CD4-positive, alpha-beta T cell treated with Interleukin-21 for 1 hour (primary cell): ENCODE measurements at places on chromosomes 2 and 18.

GRCh38 chr18:67043276-67043675 lies 439.4 kb upstream of the CDH19 start:
- no peak for DNase-seq

- DNase-seq, result peak; percentile 86
Measured at GRCh38 chr2:191115391-191115790, 35.4 kb downstream of the STAT4 start.

GRCh38 chr18:48962994-48963561 lies 12.3 kb upstream of the SMAD7 start:
- no peak for DNase-seq

- DNase-seq, result no peak
Measured at GRCh38 chr2:69099541-69099940, 86.6 kb downstream of the ANTXR1 start.

DNA sequence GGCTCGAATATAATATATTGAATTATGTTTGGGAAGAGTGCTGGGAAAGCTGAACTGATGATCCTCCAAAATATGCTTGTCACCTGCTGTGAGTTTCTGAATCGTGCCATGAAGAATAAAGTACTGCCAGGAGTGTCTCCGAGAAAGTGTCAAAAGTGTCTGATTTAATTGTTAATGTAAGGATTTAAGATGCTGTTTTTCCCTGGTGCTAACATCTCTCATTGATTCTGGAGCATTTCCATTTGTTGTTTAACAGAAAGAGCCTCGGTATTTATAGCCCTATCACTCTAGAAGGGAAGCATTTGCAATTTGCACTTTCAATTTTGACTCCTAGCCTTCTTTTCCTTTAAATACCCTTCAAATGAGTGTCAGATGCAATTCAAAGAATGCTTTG lies 342.2 kb downstream of the RND3 start:
- no peak for DNase-seq

DNA sequence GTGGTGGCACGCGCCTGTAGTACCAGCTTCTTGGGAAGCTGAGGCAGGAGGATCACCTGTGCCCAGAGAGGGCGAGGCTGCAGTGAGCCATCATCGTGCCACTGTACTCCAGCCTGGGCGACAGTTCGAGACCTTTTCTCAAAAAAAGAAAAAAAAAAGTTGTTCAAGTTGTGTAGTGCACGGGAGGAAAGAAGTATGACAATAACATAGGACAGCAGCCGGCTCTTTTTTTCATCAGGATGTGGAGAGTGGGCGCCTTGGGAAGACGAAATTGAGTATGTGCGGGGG lies 36.5 kb downstream of the PCBP1 start:
- DNase-seq, result no peak

DNA sequence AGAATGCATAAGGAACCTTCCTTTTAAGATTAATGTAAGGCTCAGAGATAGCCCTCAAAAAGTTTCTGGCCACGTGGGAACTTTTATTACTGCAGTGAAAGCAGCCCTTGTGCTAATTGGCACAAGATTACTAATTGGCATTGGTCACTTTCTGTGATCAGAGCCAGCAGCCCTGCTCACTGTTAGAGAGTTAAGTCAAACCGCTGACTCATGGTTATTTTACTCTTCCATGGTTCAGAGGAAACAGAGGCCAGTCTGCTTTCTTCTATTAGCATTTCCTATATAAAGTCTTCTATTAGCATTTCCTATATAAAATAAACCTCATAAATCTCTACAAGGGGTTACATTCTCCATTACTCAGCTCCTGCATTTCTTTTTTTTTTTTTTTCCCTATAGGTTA lies 1.5 kb upstream of the SLC35G4 start:
- DNase-seq, result no peak

- DNase-seq, result no peak
Measured at GRCh38 chr2:204124140-204124750, 187.7 kb downstream of the ICOS start.

DNA sequence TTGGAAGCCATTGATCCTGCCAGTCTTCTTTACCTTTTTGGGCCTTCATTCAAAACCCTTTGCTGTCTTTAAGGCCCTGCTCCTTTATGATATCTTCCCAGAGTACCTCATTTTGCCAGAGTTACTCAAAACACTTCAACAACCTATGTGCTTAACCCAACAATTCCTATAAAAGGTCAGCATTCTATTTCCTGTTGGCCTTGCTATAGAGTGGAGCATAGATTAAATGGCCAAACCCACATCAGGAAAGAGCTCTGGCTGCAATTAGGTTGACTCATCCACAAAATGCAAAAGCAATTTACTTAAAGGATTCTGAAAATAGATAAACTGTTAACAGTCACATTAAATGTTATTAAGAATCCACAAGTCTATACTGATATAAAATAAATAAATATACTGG lies 21.2 kb downstream of the MRPL33 start:
- DNase-seq, result no peak

DNA sequence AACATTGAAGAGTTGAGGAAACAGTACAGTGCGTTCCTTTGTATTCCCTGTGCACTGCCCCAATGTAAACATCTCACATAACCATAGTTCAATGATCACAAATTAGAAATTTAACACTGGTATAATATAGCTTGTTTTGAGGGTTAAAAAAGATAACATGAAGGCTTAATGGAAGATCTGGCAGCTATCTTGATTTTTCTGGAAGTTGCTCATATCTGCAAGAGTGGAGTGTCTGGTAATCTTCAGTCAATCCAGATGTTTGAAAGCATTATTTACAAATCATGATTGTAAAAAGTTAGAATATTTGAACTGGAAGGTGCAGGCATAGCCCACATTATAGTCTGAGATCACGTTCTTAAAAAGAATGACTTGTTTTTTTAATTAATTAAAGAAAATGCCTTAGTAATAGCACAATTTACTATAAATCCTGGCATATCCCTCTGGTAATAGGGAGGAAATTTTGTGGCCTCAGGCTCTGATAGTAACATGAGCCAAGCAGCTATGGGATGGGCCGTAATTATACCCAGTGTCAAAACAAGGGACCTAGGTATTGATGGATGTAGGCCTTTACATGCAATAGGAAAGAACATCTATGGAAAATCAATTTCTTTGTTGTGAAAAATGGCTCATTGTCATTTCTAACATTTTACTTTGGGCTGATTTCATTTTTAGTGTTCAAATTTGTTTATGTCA lies 418.0 kb downstream of the THSD7B start:
- DNase-seq, result no peak

GRCh38 chr18:48371854-48372602 lies 37.2 kb downstream of the ZBTB7C start:
- DNase-seq, result no peak

GRCh38 chr2:236998758-236999157 lies 86.9 kb upstream of the COPS8 start:
- DNase-seq, result no peak

DNA sequence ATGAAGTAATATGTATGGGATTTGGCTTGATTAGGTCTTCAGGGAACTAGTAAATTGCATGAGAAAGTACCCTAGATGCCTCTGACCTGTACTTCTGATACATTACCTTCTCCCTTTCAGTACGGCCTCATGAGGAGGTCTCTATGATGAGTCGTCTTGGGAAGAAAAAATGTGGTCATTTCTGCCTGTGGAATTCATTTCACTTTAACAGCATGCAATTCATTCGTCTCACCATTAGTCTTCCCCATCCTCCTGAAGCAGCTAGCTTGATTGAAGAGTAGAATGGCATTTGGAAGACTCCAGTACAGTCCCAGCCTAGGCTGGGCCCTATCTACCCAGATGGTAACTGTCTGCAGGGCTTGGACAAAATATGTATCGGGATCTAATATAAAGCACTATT lies 52.2 kb downstream of the TMX3 start:
- no peak for DNase-seq

DNA sequence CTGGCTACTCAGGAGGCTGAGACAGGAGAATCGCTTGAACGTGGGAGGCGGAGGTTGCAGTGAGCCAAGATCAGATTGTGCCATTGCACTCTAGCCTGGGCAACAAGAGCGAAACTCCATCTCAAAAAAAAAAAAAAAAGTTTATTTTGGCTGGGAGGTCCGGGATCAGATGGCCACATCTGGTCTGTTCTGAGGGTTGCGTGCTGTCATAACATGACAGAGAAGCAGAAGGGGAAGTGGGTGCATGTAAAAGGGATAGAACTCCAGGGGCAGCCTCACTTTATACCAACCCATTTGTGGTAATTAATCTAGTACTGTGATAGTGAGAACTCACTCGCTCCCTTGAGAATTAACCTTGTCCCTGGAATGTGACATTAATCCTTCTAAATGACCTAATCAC lies 101.2 kb downstream of the PTPN4 start:
- no peak for DNase-seq

- no peak for DNase-seq
Measured at GRCh38 chr2:16487686-16488085, 177.9 kb downstream of the CYRIA start.

DNA sequence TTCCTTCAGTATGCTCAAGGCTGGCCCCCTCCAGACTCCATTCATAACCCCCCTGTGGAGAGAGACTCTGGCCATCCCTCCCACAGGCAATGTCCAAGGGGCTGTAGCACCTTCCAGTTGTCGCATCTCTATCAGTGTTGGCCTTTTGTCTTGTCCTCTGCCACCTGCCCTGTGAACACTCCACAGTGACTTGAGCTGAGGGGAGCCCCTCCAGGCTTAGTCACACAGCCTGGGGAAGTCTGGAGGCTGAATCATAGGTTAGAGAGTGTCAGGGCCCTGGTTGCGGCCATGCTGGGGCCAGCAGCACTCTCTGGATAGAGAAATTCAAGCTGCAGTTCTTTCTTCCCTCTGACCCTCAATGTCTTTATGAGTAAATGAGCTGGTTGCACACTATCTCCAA lies 64.7 kb downstream of the GYPC start:
- DNase-seq, result no peak

GRCh38 chr2:215749092-215749957 lies 264.0 kb downstream of the MREG start:
- DNase-seq, result peak; percentile 6

DNA sequence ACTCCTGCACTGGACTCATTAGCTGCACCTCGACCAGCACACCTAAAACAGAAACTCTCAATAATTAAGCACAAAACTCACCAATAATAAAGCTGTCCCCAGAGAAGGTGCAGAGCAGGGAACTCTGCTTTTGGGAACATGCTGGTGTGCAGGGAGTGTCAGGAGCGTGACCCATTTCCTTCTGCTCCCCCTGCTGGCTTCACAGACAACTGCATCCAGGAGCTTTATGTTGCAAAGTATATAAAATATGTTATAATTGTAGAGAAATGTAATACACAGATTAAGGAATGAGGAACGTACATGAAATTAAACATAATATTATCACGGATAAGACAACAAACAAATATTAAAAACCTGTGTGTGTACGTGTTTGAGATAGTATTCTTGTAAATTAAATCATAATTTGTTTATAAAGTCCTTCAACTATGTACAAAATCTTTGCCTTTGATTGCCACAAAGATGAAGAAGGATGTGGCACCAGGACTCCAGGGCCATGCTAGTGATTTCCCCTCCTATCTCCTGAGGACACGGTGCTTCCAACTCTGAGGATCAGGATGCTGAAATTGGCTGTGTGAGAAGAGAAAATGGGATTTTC lies 68.6 kb upstream of the MAL start:
- DNase-seq, result peak; percentile 33

- no peak for DNase-seq
Measured at GRCh38 chr2:7379799-7380198, 462.6 kb downstream of the RNF144A start.

GRCh38 chr2:191265311-191266170 lies 20.3 kb downstream of the MYO1B start:
- no peak for DNase-seq

DNA sequence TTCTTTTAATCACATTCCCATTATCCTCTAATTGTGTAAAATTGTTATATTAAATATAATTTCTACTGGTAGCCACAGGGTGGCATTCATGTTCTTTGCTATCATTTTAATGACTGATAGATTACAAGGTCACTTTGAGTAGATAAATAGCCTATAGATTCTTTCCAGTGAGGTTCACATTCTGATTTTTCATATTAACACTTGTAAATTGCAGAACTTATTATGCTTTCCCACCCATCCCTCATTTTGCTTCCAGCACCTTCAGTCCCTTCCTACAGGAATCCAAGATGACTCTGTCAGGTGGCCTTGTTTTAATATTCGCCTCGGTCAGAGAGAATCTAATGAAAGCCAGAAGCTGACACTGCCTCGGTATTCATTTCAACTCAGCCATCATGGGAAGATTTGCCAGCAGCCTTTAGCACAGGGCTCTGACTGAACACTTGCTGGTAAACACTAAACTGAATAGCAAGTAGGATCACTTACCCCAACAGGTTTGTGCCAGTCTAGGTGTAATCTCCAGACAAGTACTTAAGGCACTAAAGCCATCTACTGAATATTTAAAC lies 101.2 kb upstream of the FSHR start:
- DNase-seq, result no peak

- no peak for DNase-seq
Measured at GRCh38 chr2:151634736-151635467, 99.4 kb downstream of the NEB start.

DNA sequence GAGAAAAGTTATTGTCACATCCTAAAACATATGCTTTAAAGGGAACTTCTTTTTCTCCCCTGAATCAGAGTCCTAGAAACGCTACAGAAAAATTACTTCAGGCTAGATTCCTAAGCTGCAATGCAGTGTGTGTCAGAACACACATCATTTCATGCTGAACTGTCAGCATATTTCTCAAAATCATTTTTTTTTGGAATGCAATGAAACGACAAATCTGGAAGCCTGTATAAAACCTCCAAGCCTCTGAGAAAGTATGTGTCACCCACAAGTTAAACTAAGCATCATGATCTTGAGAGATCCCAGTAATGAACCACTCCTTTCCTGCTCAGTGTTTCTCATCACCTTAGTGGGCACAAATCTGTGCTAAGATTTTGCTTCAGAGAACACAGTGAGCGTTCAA lies 276.2 kb downstream of the ZNF521 start:
- no peak for DNase-seq

DNA sequence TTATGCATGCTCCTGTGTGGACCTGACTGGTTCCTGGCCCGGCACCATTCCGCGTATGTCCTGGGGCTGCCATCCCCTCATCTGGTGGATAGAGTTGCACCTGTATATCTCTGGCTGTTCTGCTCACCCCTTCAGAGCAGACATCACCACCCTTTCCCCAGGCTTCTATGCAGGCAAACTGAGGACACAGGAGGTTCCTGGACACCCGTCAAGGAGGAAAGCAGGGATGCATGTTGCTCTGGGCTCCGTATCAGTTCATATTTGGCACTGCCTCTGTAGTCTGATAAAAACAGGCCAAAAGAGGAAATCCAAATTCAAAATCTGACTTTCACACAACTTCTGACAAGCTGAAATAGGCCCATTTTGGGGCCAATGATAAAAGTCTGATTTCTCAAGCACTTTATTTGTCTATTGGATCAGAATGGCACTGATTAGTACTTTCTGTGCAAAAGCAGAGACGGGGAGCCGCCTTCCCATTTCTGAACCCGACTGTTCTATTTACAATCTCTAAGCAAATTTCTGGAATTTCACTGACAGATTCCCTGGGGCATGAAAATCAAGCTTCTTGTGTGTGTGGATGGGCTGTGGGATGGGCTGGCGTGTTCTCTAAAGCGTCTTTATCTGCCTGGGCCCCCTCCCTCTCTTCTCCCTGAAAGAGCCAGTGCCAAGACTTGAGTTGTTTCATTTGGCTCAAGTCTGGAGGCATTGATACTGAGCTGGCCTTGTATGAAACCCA lies 96.9 kb downstream of the SETBP1 start:
- DNase-seq, result no peak
